ENCODE measurements at places on chromosomes 2 and 18.
A peak's percentile ranks its signal among the peaks of the same experiment; 100 is the strongest.

GRCh38 chr2:101843048-101843447 lies 145.5 kb downstream of the MAP4K4 start:
- DNase-seq: no peak

GRCh38 chr2:43217228-43218154 lies 8.9 kb downstream of the ZFP36L2 start:
- DNase-seq: peak; percentile 54

- DNase-seq: no peak
These were observed 355.2 kb upstream of the KCNJ3 start for GRCh38 chr2:154343282-154343681.

- DNase-seq: peak; percentile 29
These were observed 36.3 kb downstream of the TGOLN2 start for GRCh38 chr2:85291425-85292023.

- DNase-seq: no peak
These were observed 28.1 kb downstream of the TFCP2L1 start for GRCh38 chr2:121256720-121257479.

DNA sequence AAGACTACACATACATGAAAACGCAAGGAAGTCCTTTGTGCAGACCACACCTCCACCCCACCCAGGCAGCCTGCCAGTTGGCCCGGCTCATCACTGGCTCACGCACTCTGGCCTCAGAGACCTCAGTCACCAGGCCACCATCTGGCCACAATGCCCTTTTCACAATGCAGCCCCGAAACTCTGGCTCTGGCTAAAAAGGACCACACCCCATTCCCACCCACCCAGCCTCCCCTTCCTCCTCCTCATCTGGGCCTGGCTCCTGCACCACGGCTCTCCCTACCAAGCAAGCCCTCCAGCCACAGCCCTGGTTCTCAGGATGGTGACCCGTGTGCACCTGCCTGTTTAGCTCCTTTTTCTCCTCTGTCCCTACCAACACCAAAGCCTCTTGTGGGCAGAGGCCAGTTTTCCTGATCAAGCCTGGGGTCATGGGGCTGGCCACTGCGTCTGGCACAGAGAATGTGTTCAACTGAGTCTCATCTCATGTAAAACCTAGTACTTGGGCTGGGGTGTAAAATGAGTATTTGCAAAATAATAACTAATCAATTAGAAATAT lies 7.4 kb downstream of the HDAC4 start:
- no peak for DNase-seq

- no peak for DNase-seq
These were observed 46.8 kb upstream of the ACTR3 start for GRCh38 chr2:113842919-113843736.

DNA sequence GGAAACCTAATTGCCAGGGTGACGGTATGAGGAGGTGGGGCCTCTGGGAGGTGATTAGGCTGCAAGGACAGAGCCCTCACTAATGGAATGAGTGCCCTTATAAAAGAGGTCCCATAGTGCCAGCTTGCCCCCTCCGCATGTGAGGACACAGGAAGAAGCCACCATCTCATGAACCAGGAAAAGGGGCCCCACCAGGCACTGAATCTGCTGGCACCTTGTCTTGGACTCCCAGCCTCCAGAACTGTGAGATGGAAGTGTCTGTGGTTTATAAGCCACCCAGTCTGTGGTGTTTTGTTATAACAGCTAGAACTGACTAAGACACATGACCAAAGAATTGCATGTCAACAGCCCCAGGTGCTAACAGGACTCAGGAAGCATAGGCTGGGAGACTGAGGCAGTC lies 214.3 kb downstream of the MGAT5 start:
- no peak for DNase-seq

GRCh38 chr2:216922175-216922780 lies 62.4 kb upstream of the TNP1 start:
- DNase-seq: no peak

All from suppressor macrophage (primary cell).